T-helper 17 cell (primary cell): ENCODE measurements at places on chromosomes 5 and 9. TPM values are rescaled to one million over a fixed set of nuclear protein-coding genes. Genes with fewer than 3 reads are reported as not detected.
A peak's percentile ranks its signal among the peaks of the same experiment; 100 is the strongest.

DNA sequence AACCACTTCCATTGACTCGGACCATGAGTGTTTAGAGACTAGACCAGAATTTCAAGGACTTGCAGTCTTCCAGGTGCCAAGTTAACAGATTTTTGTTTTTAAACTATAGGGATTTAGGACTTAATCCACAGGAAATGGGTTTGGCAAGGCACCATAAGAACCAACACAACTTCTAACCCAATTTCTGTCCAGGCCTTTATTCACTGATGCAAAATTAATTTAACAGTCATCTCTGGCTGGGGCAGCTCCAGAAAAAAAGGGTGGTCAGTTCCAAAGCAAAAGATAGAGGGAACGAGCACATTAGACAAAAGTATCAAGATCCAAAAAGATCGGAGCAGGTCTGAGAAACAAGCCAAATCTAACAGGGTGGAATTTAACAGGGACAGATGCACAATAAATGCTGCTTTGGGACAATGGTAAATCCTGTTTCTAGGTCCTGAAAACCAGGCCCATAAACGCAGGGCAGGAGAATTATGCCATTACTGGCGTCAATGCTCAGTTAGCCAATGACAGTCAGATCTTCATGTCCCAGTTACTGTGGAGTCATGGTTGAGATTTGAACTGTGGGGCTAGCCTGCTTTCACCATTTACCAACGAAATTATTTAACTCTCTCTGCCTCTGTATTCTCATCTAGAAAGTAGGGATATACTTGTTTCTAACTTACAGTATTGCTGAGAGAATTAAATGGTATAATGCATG, 590.8 kb upstream of the BRINP1 start:
- no peak overlapping the region for H3K4me3 ChIP-seq
- no peaks in the 10 kb centered on the region for H3K4me1 ChIP-seq
- H3K27ac ChIP-seq = no peak overlapping the region
- DNase-seq = no peak
- H3K27me3 ChIP-seq = peaks cover 31% of the 10 kb centered on the region

The MLANA gene
- not detected for total RNA-seq

DNA sequence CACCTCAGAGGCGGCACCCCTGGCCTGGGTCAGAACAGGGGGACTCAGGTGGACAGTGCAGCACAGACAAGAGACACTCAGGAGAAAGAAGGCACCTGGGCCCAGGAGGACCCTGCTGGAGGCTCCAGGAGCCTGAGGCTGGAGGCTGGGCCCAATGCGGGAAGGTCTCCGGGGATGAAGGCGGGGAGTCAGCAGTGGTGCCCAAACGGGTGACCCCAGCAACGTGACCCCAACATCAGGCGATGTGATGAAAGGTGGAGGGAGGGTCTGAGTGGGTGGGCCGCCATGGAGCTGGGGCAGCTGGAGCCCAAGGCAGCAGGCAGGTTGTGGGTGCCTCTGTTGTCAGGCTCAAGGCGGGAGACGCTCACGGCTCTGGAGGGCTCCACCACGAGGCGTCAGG, 37.5 kb downstream of the LPCAT1 start:
- no peaks in the 10 kb centered on the region for H3K27me3 ChIP-seq
- peaks cover 15% of the 10 kb centered on the region for H3K4me1 ChIP-seq
- H3K27ac ChIP-seq = no peak overlapping the region
- H3K36me3 ChIP-seq = no peaks in the 10 kb centered on the region
- DNase-seq = no peak

DNA sequence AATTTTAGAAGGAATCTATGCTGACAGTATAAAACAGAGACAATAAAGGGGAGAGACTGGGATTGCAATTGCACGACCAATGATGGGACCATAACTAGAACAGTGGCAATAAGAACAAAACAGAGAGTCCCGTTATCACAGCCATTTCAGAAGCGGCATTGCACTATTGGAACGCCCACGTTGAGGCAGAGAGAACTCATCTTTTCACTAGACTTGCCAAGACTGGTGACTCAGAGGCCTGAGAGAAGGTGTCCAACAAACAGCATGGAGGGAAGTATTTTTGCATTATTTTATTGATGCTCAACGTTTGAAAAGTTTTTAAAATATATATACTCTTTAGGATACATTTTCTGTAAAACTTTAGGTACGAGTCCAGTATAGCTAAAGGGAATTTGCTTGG, 737.7 kb downstream of the TLE1 start:
- no peaks in the 10 kb centered on the region for H3K36me3 ChIP-seq
- H3K27me3 ChIP-seq = no peaks in the 10 kb centered on the region
- no peak overlapping the region for H3K4me3 ChIP-seq
- H3K27ac ChIP-seq = no peak overlapping the region
- H3K4me1 ChIP-seq = no peaks in the 10 kb centered on the region

- H3K36me3 ChIP-seq = no peaks in the 10 kb centered on the region
- DNase-seq = no peak
- H3K27ac ChIP-seq = no peak overlapping the region
- peaks cover 5% of the 10 kb centered on the region for H3K4me1 ChIP-seq
These were observed 295.4 kb upstream of the DAB2 start for GRCh38 chr5:39720136-39720535.

DNA sequence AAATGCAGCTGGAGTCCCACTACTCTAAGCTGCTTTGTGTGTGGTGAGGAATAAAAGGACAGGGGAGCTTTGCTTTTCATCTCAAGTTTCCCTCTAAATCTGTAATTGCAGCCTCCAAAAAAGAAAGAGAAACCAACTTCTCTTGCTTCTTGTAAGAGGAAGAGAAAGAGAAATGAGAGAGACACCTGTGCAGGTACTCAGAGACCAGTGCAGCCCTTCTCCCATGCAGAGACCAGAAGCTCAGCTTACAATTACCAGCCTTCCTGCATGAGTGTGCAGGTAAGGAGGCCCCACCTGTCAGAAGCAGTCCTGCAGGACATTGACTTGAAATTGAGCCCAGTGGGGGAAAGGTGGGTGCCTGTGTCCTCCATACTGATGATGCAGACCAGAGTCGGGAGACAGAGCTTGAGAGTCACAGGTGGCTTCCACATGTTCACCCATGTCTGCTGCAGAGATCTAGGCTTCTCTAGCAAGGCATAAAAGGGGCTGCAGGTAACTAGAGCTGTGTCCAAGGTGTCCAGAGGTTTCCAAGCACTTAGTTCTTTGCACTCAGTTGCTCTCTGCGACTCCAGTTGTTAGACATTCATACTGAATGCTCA, 15.3 kb upstream of the MED10 start:
- peaks cover 7% of the 10 kb centered on the region for H3K36me3 ChIP-seq
- H3K4me1 ChIP-seq = peaks cover 4% of the 10 kb centered on the region
- peaks cover 56% of the 10 kb centered on the region for H3K27me3 ChIP-seq
- no peak for DNase-seq

The C6 gene
- total RNA-seq = not detected

The KIF24 gene
- 0.12 TPM for total RNA-seq

The LCP2 gene
- 304 TPM for total RNA-seq

- peaks cover 14% of the 10 kb centered on the region for H3K36me3 ChIP-seq
- no peak for DNase-seq
- no peak overlapping the region for H3K4me3 ChIP-seq
- H3K27me3 ChIP-seq = no peaks in the 10 kb centered on the region
These were observed 81.3 kb downstream of the OSTF1 start for GRCh38 chr9:75169623-75170022.

GRCh38 chr9:91847581-91848091, 102.4 kb downstream of the ROR2 start:
- peaks cover 7% of the 10 kb centered on the region for H3K4me1 ChIP-seq
- no peak overlapping the region for H3K4me3 ChIP-seq
- H3K27ac ChIP-seq = no peak overlapping the region
- peaks cover 71% of the 10 kb centered on the region for H3K27me3 ChIP-seq
- H3K36me3 ChIP-seq = no peaks in the 10 kb centered on the region

GRCh38 chr5:72723581-72723980, 92.9 kb upstream of the TNPO1 start:
- H3K27ac ChIP-seq = no peak overlapping the region
- H3K36me3 ChIP-seq = no peaks in the 10 kb centered on the region
- no peak for DNase-seq
- peaks cover 38% of the 10 kb centered on the region for H3K27me3 ChIP-seq

GRCh38 chr5:41747708-41748107, 122.5 kb downstream of the OXCT1 start:
- H3K36me3 ChIP-seq = peaks cover 1% of the 10 kb centered on the region
- no peak overlapping the region for H3K27ac ChIP-seq
- peaks cover 6% of the 10 kb centered on the region for H3K4me1 ChIP-seq
- no peak for DNase-seq
- H3K27me3 ChIP-seq = no peaks in the 10 kb centered on the region

DNA sequence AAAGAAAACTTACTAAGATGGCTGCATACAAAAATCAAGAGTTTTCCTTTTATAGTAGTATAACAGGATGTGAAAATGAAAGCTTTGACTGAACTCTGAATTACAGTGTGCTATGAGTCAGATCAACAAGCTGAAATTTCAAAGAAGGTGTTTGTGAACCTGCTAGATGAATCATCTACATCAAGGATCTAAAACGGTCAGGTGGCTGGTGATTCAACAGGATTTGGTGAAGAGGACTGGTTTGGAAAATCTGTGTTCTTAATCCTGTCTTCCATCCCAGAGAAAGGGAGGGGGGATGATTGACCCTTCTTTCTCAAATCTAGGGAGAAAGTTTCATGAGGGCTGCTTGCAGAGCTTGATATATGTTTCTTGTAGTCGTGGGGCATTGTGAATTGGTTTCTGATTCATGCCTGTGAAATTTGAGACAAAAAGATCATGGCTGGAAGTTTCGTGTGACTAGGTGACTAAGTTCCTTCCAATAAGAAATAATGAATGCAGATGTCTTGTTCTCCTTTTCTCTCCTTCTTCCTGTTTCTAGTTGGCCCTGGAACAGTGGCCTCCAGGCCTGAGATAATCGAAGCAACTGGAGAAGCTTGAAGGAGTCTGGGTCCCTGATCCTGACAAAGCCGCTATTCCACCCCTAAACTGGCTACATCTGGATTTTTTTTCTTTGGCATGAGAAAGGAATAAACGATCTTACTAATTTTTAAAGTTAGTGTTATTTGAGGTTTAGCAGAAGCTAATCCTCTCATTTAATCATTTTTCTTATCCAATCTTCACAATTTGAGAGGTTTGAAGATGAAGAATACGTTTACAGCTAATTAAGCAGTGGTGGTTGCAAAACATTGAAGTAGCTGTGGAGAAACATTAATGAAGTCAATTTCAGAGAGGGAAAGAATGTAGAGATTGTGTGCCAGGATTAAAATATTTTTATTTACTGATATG, 67.2 kb downstream of the MRPS30 start:
- H3K4me1 ChIP-seq = peaks cover 4% of the 10 kb centered on the region
- no peaks in the 10 kb centered on the region for H3K27me3 ChIP-seq
- peak overlapping the region; percentile 27 for H3K27ac ChIP-seq
- H3K36me3 ChIP-seq = no peaks in the 10 kb centered on the region
- no peak for DNase-seq

DNA sequence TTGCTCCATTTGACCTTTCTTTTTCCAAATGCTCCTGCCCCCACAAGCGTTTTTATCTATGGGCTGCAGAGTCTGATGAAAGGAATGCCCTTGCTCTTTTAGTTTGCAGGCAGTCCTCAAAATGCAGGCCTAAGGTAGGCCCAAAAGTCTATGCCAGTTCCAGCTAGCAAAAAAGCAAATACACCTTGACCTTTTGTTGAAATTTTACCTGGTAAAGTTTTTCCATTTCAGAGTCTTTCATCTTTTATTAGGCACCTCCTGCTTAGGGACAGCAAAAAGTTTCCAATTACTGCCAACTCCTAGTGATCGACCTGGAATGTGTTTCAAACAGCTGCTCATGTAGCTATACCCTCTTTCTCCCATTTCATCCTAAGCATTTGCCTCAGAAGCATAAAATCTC, 2.7 kb upstream of the LEAP2 start:
- no peak overlapping the region for H3K4me3 ChIP-seq
- H3K27me3 ChIP-seq = no peaks in the 10 kb centered on the region
- H3K27ac ChIP-seq = peak overlapping the region; percentile 68

The THG1L gene
- total RNA-seq = 5.5 TPM

DNA sequence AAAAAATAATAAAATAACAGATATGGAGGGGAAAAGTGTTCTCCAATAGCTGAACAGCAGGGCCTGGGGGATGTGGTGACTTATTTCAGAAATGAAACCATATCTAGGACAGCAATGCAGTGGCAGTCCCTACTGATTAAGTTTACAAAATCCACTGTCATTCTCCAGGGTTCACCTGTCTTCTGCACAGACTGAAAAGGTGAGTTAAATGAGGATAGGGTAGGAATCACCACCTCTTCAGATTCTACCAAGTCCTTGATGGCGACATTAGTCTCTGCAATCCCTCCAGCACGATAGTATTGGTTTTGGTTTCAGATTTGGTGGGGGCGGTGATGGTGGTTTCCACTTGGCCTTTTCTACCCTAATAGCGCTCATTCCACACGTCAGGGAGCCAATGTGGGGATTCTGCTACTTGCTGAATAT, 32.3 kb upstream of the NPM1 start:
- peaks cover 2% of the 10 kb centered on the region for H3K4me1 ChIP-seq
- peak overlapping the region; percentile 31 for H3K4me3 ChIP-seq

The CDH12 gene
- total RNA-seq = not detected

The TRPM3 gene
- not detected for total RNA-seq

GRCh38 chr5:159427180-159428012, 97.1 kb upstream of the IL12B start:
- no peaks in the 10 kb centered on the region for H3K36me3 ChIP-seq
- H3K4me1 ChIP-seq = peaks cover 18% of the 10 kb centered on the region
- peak overlapping the region; percentile 60 for H3K4me3 ChIP-seq
- peak overlapping the region; percentile 22 for H3K27ac ChIP-seq
- no peak for DNase-seq
- peaks cover 12% of the 10 kb centered on the region for H3K27me3 ChIP-seq

The BTNL8 gene
- not detected for total RNA-seq

GRCh38 chr9:123484130-123484529, 128.1 kb downstream of the CRB2 start:
- H3K4me3 ChIP-seq = no peak overlapping the region
- H3K27me3 ChIP-seq = no peaks in the 10 kb centered on the region
- H3K36me3 ChIP-seq = no peaks in the 10 kb centered on the region
- no peak overlapping the region for H3K27ac ChIP-seq
- peaks cover 5% of the 10 kb centered on the region for H3K4me1 ChIP-seq
- DNase-seq = no peak

DNA sequence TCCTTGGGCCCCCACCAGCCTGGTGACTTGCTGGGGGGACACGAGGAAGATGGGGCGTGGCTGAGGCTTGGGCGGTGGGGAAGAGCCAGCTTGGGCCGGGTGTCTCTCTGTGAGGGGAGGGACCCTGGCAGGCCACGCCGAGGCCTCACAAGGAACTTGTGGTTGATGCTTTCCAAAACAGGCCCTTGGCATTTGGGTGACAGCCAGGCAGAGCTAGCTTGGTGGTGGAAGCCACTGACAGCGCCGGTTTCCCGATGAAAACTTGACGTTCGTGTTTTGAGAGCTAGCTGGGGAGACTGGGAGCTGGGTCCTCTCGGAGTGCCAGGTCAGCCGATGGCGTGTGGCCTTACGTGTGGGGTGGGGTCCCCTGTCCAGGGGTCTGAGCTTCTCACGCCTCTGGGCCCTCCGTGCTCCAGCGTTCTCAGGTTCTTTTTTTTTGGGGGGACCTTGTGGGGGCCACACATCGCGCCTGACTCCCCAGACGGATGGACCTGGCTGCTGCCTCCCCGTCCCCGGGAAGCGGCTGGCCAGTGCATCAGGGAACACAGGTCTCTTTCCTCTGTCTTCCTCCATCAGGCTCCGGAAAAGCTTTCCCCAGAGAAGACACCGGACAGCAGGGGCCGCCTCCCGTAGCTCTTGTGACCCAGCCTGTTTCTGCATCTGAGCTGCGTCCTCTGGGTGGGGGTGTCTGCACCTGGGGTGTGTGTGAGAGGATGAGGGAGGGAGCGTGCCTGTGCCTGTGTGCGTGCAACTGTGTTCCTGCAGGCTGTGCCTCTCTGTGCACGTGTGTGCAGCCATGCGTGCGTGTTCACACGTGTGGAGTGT, 129.3 kb upstream of the LPCAT1 start:
- no peak for DNase-seq
- no peaks in the 10 kb centered on the region for H3K36me3 ChIP-seq
- H3K4me3 ChIP-seq = peak overlapping the region; percentile 31
- no peak overlapping the region for H3K27ac ChIP-seq
- H3K27me3 ChIP-seq = peaks cover 67% of the 10 kb centered on the region
- H3K4me1 ChIP-seq = peaks cover 8% of the 10 kb centered on the region

The TAS2R1 gene
- not detected for total RNA-seq

The WHRN gene
- 32.6 TPM for total RNA-seq
